ENCODE measurements at places on chromosomes 4 and X.

- DNase-seq = no peak
Measured at GRCh38 chr4:116501954-116502353, 583.4 kb downstream of the TRAM1L1 start.

DNA sequence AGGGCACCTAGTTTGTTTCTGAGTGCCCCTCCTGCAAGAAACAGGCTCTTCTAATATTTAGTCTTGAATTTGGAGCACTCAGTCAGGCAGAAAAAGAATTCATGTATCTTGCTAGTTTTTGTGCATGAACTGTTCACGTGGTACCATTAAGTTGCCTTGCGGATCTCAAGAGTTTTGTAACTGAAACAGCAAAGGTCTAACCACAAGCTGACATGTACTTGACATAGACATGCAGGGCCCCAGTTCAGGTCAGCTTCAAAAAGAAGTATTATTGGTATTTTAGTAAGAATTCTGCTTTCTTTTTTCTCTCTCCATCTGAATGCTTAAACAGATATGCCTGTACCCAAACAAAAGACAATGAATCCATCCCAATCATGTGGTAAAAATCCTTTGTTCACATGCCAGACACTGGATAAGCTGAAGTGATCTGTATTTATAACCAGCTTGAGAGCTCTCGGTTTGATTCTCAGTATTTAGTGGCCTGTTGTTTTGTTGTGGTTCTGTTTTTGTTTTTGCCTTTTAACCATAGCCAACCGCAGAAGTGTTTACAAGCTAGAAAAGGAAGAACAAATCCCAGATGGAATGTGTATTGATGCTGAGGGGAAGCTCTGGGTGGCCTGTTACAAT lies 13.0 kb downstream of the RGN start:
- no peak for DNase-seq

GRCh38 chrX:38929966-38930421 lies 128.7 kb downstream of the MID1IP1 start:
- DNase-seq = no peak

- no peak for DNase-seq
Measured at GRCh38 chr4:130026185-130026584, 930.2 kb downstream of the C4orf33 start.

GRCh38 chr4:10690185-10690907 lies 5.8 kb upstream of the CLNK start:
- no peak for DNase-seq

- DNase-seq = no peak
Measured at GRCh38 chrX:137684591-137684990, 118.7 kb downstream of the ZIC3 start.

- no peak for DNase-seq
Measured at GRCh38 chr4:37967736-37968135, 7.5 kb downstream of the PTTG2 start.

- no peak for DNase-seq
Measured at GRCh38 chr4:11545651-11546050, 117.0 kb upstream of the HS3ST1 start.

GRCh38 chr4:88419874-88420273 lies 37.0 kb upstream of the HERC5 start:
- no peak for DNase-seq

- DNase-seq = no peak
Measured at GRCh38 chr4:63607169-63607872, 801.9 kb downstream of the TECRL start.

DNA sequence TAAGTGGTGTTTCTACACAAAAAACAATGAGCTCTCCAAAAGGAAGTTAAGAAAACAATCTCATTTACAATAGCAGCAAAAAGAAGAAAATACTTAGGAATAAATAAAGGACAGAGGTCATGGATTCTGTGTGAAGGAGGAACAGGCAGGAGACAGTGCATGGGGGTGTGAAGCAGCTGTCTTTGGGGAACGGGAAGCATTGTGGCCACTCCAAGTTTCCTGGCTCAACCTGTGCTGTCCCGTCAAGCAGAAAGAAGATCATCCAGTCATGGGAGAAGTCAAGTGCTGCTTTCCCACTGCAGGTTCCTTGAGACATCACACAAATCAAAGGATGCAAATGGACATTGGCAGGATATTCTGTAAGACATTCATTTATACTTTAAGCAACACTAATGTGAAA lies 66.1 kb upstream of the MAML3 start:
- no peak for DNase-seq

DNA sequence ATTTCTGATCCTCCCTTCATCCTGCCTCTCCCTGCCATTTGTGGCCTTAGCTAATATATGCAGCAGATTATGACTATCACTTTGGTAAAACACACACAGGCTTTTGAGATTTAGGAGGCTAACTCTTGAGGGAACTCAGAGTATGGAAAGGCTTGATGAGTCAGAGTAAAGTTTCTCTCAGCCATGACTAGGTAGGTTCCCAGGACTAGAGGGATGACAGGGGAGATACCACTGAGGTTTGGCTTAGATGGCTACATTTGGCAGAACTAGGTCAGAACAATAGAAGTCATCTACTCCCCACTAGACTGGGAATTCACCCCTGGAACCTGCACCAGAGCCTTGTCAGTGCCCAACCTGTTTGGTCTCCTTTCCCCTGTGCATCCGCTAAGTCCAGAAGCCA lies 585.7 kb downstream of the TLL1 start:
- DNase-seq = no peak

DNA sequence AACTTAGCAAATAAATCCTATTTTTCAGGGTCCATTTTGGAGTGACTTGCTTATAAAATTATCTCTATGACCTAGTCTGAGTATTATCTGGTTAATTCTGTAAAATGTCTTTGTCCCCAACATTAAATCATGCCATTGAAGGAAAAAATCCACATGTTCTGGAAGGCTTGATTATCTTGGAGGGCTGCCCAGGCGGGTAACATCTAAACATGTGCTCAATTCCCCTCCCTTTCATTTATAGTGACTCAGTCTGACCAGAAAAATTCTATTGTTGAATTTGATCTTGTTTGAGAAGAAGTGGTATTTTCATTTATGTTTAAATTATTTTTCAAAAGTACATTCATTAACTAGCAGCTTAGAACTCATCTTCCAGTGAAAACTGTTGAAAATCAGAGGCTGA lies 55.4 kb upstream of the SLC10A7 start:
- DNase-seq = no peak

DNA sequence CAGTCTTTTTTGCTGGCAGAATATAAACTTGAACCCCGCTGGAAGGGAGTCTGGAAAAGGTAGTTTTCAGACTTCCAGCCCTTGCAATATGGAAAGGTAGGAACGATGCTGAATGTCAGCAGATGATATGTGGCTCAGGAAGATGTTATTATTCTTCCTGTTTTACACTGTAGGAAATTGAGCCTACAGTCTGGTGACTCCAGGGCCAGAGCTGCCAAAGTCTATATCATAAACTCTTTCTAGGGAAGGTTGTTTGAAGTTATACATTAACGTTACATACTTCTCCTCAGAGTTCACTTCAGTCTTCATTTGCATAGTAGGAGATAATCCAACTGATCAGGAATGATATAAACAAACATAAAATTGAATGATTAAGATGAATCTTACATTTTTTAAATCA lies 141.3 kb downstream of the FAT4 start:
- DNase-seq = no peak

- no peak for DNase-seq
Measured at GRCh38 chr4:173243917-173244658, 75.5 kb downstream of the GALNT7 start.

- DNase-seq = no peak
Measured at GRCh38 chrX:16445166-16445752, 204.7 kb upstream of the S100G start.

- no peak for DNase-seq
Measured at GRCh38 chr4:176277162-176277904, 8.3 kb upstream of the ASB5 start.

DNA sequence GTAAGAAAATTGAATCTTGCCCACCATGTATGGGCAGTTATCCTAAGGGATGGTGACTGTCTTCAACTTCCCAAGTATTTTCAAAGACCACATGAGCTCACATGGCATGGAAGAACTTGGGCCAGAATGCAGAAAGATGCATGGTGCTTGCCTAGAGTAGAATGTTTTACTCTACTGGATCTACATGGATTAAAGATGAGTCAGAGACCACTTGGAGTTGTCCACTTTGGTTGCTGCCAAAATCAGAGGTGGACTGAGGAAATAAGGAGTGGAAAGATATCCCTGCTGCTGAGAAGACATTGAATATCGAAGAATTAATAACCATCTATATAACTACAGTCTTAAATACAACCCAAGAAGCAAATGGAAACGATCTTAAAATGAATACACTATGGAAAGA lies 498.1 kb downstream of the NLGN4X start:
- DNase-seq = no peak

Measured in cortex of kidney (tissue), 1 donor.